ENCODE measurements at places on chromosomes 2 and 18.

GRCh38 chr18:54279477-54280219 lies 10.3 kb downstream of the POLI start:
- no peak for DNase-seq

GRCh38 chr2:41498781-41499180 lies 549.0 kb upstream of the PKDCC start:
- no peak for DNase-seq

- DNase-seq = no peak
Observed at GRCh38 chr2:232523682-232524597, 2.0 kb upstream of the CHRND start.

GRCh38 chr18:5588529-5588928 lies 44.7 kb upstream of the EPB41L3 start:
- no peak for DNase-seq

GRCh38 chr2:149160701-149161217 lies 122.3 kb downstream of the LYPD6B start:
- DNase-seq = no peak

DNA sequence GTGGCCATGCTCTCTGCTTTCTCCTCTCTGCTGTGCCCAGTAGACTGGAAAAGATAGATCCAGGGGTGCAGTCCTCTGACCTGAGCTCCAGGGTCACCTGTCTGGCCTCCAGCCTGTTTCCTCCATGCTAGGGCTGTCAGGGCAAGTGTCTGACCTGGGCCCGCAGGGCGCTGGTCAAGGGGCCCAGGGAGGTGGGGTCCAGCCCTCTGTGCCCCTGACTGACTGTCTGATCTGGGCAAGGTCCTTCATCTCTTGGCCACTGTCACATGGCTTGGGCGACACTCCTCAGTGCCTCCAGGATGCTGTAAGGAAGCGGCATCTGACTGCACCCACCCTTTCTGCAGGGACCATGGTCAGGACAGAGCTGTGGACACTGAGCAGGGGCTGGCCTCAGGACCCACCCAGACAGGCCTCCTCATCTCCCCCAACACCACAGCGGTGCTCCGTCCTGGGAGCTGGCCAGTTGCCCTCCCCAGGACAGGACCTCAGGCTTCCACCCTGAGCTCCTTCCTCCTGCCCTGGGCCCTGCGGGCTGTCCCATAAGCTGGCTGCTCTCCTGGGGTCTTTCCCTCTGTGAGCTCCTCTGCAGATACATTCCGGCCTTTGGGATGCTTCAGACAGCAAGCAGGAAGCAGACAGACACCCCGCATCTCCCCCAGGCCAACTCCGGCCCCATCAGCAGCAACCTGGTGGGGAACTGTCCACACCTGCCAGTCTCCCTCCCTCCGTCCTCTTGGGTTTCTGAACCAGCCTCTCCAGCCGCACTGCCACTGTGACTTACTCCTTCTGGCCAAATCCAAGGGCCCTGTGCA lies 21.2 kb upstream of the ALPI start:
- DNase-seq = no peak

- no peak for DNase-seq
Observed at GRCh38 chr2:156800781-156801361, 364.7 kb downstream of the GPD2 start.

DNA sequence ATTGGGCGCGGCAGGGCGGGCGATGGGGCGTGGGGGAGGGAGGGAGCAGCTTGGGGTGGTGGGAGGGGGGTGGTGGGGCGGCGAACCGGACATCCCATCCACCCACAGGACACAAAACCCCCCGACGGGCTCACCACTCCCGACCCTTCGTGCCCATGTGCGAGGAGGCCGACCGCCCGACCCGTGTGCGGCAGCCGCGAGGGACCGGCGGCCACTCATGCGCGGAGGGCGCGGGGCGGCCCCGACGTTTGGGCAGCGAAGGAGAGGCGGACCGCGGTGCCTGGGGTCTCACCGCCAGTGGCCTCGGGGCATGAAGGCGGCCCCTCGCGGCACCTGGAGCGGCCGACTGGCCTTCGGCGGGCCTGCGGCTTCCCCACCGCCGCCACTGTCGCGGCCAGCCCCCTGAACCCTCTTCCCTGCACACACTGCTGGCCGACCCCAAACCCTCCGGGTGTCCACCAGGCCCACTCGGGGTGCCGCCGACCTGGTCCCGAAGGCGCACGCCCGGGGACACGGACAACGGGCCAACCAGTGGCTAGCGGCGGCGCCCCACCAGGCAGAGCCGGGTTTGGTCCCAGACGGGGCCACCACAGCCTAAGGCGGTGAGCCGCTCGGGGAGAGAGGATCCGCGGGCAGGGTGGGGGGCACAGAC lies 94.6 kb upstream of the ANKRD30BL start:
- DNase-seq = no peak

DNA sequence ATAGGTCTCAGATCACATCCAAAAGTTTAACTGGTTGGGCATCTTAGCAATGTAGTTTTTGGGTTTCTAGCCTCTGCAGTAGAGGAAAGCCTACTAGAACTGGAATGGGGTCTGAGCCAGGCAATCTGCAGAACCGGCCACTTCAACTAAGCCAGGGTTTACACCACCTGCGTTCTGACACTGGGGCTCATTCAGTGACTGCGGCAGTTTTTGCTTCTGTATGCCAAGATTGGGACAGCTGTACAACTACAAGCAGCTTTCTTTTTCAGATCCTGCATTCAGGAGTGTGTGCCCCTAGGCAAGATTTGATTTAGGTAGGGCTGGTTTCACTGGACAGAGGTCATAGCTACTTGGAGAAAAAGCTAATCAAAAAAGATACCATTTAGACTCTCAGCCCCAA lies 43.7 kb upstream of the IGFBP5 start:
- no peak for DNase-seq

DNA sequence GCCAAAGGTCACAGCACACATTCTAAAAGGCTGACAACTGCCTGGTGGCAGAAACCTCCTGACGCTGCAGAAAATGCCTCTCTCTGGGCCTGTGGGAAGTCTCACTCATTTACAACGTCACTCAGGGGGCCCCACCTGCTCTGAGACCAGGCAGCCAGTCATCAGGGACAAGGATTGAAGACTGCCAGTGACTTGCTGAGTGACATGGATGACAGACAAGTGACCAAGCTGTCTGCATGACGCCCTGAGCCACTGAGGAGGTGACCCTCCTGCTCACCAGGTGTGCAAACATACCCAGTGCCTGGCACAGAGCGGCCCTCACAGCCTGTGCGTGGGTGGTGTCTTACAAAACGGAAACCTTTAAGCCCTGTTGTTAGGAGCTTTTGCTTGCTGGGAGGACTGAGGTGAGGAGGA lies 392.4 kb downstream of the TNS1 start:
- DNase-seq = no peak

DNA sequence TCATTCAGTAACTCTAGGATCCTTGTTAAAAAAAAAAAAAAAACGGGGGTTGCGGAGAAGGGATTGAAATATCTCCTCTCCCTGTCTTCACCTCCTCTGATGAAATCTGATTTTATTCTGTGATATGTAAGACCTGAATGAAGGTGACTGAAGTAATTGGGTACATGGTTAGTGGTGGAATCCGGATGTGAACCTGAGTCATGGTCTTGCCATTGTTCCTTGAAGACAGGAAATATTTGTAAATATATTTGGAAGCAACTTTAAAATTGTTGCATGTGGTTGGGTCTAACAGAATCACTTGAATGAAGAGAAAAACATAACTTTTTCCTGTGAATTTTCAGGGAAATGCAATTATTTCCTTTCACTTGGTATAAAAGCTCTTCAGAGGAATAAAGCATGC lies 3.0 kb upstream of the IL1A start:
- DNase-seq = no peak

DNA sequence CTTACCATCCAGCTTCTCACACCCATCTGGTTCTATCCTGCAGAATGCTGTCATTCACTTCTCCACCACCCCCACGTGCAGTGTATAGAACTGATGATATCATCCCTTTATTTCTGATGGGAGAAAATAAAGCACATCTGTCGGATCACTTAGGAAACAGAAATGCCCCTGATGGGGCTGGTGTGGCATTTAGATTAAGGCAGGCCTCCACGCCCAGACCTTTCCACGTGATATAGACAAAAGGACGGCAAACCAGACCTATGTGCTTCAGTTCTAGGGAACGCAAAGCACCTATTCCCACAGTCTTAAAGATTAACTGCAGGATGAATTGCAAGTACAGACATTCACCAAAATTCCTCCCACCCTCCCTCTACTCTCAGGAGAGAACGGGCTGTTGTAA lies 27.6 kb upstream of the CABLES1 start:
- DNase-seq = no peak

DNA sequence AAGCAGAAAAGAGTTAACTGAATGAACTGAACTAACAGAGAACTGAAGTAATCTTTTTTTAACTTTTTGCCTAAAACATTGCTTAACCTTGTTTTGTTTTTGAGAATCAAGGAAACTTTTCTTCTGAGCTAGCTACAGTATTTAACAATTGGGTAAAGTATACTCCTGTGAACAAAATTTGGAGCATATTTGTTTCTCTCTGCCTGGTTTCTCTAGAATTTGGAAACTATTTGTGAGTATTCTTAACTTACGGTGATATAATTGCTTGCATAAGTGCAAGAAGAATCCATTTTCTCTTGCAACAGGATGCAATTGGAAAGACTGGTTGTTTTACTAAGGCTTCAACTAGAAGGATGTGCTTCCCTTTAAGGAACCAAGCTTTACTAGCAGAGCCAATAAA lies 65.9 kb upstream of the FAM98A start:
- DNase-seq = no peak

DNA sequence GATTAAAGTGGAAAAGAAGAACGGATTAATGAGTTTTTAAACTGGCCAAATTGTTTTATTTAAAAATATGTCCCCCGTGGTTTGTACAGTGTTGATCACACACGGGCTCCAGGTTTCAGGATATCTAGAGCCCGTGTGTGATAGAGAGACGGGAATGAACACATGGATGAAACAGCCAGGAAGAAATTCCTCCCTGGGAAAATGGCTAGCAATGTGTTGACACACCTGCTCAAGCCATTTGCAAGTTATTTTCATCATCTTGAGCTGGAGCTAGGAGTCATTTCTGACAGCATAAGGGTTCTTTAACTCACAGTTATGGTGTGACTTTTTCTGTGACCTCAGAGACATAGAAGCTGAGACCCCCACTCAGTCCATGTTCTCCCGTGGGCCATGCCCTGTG lies 81.6 kb downstream of the LRRFIP1 start:
- no peak for DNase-seq

DNA sequence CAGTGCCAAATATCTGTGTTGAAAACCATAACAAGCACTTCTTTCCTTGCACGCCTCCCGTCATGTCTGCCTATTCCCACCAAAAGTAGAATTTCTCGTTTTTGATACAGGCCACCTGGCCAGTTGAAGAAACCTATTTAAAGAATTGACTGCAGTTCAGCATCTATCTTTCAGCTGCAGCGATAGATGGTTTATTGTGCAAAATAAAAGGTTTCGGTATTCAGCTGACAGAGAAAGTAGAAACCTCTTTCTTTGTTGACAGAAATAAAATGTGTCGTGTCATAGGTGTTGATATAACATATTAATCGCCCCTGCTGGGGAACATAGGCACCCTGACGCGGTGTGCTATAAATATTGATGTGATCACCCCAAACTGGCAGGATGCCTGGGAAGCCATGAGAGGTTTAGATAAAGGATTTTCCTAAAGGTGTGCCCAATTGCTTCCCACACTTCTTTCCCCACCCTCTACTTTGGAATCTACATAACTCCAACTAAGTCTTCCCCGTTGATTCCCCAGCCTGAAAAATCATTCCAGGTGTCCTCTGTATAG lies 570.4 kb downstream of the CCDC85A start:
- DNase-seq = no peak

All from spinal cord (tissue), 10 donors.